ENCODE measurements at places on chromosomes 16 and 17.

GRCh38 chr17:61361084-61361483 is 38.6 kb upstream of the TBX2 start:
- no peak for DNase-seq

- DNase-seq = no peak
Observed at GRCh38 chr17:33611532-33611931, 318.4 kb upstream of the ASIC2 start.

DNA sequence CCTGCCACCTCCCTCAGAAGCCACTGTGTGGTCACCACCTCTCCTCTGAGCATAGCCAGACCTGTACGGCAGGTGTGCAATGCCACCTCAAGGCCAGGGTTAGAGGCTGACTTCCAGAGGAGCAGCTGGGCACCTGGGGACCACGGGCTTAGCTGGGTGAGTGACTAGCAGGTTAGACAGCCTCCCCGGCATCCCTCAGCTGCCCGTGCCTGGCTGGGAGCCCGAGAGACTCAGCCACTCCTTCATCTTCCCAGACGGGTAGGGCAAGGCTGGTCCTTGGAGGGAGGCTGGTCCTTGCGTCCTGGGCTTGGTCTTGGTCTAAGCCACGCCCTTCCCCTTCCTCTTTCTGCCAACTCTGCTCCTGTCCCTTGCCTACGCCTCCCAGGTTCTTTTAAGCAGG is 7.8 kb downstream of the CRHR1 start:
- DNase-seq = no peak

DNA sequence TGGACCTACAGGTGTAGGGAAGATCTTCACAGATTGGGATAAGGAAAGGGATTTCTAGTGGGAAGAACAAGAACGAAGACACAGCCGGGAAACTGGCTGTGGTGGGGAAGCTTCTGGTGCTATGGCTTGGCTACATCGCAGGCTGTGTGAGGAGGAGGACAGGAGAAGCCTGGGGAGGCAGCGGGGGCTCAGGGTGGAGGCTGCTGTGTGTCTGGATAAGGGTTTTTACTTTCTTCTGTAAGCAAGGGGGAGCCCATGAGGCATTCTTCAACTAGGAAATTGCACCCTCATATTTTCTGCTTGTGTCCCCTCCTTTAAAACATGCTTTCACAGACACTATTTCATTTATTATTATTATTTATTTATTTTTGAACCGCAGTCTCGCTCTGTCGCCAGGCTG is 2.9 kb upstream of the RHBDF2 start:
- DNase-seq = no peak

DNA sequence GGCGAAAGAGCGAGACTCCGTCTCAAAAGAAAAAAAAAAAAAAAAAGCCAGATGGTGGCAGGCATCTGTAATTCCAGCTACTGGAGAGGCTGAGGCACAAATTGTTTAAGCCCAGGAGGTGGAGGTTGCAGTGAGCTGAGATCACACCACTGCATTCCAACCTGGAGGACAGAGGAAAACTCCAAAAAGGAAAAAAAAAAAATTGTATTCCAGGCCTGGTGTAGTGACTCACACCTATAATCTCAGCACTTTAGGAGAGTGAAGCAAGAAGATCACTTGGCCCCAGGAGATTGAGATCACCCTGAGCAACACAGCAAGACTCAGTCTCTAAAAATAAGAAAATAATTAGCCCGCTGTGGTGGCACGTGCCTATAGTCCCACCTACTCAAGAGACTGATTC is 20.1 kb downstream of the HBQ1 start:
- DNase-seq = no peak

- DNase-seq = no peak
Observed at GRCh38 chr16:27066668-27067537, at the start of gene C16orf82. TSS of gene C16orf82 (plus strand) at chr16:27066927.

GRCh38 chr16:82859662-82860061 is 232.9 kb downstream of the CDH13 start:
- no peak for DNase-seq

DNA sequence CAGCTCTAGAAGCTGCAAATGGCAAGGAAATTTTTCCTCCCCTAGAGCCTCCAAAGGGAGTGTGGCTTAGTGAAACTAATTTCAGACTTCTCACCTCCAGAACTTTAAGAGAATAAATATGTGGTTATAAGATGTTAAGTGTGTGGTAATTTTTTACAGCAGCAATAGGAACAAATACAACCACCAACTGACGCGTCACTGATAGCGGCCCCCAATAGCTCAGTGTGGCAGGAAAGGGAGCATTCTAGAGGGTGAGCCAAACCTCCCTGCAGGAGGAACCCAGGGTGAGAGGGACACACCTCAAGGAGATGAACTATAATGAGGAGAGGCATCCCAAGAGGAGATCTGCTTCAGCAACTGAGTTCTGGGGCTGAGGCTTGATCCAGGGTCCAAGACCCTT is 4.0 kb downstream of the CCL4 start:
- no peak for DNase-seq
